ENCODE measurements at places on chromosomes 12 and 14. TPM values are rescaled to one million over a fixed set of nuclear protein-coding genes. Genes with fewer than 3 reads are reported as not detected.
A peak's percentile ranks its signal among the peaks of the same experiment; 100 is the strongest.

The ADAMTS20 gene
- not detected for polyA plus RNA-seq

The RTL1 gene
- polyA plus RNA-seq: 0.03 TPM

The GYS2 gene
- 0.04 TPM for polyA plus RNA-seq

The SIX6 gene
- not detected for polyA plus RNA-seq

The CLMN gene
- 2.9 TPM for polyA plus RNA-seq

The C12orf50 gene
- polyA plus RNA-seq: not detected

The WASHC4 gene
- 26.3 TPM for polyA plus RNA-seq

The EIF2S3B gene
- polyA plus RNA-seq: 2.0 TPM

GRCh38 chr12:132270969-132271754, 58.2 kb downstream of the GALNT9 start:
- DNase-seq: no peak

DNA sequence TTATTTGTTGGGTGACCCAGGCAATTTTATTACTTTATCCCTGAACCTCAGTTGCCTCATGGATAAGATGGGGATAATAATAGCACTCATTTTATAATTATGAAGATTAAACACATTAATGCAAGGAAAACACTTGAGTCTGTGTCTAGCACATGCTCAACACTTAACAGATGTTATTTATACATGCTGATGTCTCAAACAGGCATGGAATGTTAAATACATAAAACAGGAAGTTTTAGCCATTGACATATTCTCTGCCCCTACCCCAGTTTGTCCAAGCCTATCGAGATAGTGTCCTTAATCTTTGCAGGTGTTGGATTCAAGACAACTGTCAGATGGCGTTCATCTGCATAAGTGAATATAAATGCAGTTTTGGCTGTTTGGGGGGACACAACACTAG, 109.8 kb downstream of the SCAF11 start:
- DNase-seq: no peak

- DNase-seq: peak; percentile 13
Measured at GRCh38 chr14:93736378-93737014, 51.8 kb downstream of the PRIMA1 start.

DNA sequence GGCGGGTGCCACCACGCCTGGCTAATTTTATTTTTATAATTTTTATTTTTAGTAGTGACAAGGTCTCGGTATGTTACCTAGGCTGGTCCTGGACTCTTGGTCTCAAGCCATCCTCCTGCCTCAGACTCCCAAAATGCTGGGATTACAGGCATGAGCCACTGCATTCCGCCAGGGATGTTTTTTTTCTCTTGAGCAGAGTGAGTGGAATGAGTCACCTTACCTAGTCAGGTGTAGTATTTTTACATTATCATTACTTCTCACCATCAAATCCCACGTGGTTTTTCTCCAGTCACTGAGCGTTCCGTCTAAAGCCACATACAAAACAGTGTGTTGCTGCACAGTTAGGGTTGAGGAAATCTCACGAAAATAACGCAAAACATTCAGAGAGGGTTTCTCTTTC, 870 bp upstream of the TBPL2 start:
- DNase-seq: no peak

DNA sequence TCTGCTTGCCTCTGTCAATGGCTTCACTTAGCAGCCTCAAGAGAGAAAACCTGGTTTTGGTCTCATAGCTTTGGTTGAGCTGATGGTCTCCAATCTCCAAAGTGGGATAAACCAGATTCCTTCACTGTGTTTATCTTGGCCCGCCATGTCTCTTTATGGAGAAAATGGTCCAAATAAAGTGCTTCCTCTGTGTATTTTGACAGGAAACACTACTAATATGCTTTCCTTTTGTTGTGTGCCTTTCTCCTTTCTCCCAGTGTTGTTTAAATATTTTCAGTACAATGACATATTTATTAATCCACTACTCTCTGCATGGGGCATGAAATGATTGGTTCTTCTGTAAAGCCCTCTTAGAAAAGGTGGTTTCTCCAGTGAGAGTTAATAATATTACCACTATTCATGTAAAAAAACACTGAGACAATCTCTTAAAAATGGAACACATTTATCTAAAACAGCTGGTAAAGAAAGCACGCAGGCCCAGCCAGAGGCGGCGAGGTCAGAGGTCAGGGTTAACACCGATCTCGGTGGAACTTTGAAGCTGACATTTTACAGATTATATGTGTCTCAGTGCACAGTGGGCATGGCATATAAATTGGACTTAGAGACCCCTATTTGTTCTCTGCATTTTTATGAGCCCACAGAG, 24.2 kb downstream of the TMEM30B start:
- no peak for DNase-seq

GRCh38 chr12:122866379-122866778, 29.5 kb downstream of the VPS37B start:
- DNase-seq: no peak

- DNase-seq: no peak
Measured at GRCh38 chr14:34007902-34008301, 57.0 kb upstream of the EGLN3 start.

DNA sequence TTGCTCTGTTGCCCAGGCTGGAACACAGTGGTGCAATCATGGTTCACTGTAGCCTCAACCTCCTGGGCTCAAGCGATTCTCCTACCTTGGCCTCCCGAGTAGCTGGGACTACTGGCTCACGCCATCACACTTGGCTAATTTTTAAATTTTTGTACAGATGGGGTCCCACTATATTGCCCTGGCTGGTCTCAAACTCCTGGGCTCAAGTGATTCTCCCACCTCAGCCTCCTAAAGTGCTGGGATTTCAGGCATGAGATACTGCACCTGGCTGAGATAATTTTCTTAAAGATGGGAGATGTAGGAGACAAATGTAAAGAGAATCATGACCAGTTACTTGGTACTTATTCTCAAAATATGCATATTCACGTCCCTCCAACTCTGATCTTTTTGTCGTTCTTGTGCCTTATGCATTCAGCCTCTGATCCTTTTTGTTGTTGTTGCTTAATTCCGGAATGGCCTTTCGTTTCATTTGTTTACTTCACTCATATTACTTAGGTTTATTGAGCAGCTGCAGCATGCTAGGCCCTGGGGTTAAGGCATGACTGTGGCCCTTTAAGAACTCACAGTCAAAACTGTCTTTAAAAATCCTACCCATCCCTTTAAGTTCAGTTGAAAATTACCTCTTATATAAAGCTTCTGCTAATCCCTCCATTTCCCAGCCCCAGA, 8.9 kb downstream of the RBMS2 start:
- no peak for DNase-seq

DNA sequence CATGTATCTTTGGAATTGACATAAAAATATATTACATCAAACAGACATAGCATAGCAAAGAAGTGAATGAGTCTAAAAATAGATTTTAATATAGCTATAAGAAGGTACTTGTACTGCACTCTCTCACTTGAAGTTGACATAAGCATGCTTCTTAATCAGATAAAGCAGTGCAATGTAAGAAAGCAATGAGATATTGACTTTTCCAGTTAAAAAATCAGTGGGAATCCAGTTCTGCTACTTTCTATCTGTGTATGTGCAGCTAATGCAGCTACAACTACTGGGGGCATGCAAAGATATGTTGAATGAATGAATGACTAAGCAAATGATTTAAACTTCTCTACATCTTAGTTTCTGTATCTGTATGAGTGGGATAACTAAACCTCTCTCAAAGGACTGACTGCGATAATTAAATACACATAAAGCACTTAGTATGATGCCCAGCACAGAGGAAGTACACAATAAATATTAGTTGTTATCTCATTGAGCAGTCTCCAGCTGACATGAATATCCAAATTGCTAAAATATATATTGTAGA, 10.3 kb downstream of the WASHC3 start:
- DNase-seq: no peak

- DNase-seq: no peak
Measured at GRCh38 chr14:31209605-31210004, 2.0 kb upstream of the HECTD1 start.

DNA sequence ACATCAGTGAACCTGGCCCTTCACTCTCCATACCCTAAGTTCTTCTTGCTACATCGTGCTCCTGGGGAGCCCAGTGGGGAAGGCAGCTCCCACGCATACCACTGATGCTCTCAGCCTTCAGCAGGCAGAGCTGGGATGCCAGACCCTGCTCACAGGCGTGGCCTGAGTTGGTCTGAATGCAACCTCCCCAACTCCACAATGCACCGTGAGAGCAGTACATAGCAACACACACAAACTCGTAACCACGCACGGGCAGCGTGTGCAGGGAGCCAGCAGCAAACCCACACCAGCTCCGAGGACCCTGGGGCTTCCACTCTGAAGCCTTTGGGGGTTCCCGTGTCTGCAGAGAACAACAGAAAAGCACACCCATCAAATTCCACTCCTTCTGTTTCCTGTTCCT, 37.3 kb downstream of the ANO2 start:
- DNase-seq: no peak

- no peak for DNase-seq
Measured at GRCh38 chr14:68627868-68628604, 164.8 kb downstream of the ZFP36L1 start.

- no peak for DNase-seq
Measured at GRCh38 chr12:46549527-46550265, 177.1 kb upstream of the SLC38A2 start.

DNA sequence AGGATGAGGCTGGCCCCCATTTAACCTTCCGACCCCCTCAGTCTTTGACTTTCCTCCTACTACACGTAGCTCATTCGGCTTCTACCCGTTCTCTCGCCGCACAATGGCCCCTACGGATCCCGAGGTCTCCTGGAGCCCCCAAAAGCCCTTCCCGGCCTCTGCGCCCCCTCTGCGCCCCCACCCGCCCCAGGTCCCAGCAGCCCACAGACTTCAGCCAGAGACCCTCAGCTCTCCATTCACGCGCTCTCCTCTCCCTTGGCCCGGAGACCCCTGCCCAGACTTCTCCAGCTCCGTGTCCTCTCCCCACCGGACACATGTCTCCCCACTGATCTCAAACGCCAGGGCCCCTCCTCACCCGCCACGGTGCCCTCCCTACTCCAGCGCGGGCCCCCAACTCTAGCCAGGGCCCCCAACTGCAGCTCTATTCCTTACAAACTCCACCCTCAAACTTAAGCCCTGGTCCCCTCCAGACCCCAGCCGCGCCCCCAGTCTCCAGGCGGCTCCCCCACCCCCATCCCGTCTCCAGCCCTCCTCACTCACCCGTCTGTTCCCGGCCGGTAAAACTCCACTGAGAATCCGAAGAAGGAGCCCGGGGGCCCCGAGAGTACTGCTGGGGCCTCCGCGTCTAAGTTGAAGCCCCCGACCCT, 502 bp downstream of the ITGA5 start:
- DNase-seq: no peak

DNA sequence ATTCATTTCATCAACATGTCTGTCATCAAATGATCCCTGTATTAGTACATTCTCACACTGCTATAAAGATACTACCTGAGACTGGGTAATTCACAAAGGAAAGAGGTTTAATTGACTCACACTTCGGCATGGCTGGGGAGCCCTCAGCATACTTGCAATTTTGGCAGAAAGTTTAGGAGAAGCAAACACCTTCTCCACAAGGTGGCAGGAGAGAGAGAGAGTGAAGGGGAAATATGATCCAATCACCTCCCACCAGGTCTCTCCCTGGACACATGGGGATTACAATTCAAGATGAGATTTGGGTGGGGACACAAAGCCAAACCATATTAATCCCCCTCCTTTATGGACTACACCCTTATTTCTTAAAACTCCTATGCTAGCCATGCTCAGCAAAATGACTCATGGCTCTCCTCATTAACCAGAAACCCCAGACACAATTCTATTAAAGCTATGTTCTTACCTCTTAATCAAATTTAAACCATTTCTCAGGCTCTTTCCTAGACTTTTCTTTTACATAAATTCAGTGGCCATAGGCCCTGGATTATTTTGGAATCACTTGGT, 932.3 kb downstream of the FLRT2 start:
- peak; percentile 11 for DNase-seq

All from A549 (cell line).